ENCODE measurements at places on chromosomes 1 and 21. TPM values are rescaled to one million over a fixed set of nuclear protein-coding genes. Genes with fewer than 3 reads are reported as not detected.

- H3K27me3 ChIP-seq = no peaks in the 10 kb centered on the region
- peaks cover 11% of the 10 kb centered on the region for H3K4me1 ChIP-seq
- H3K4me3 ChIP-seq = no peak overlapping the region
- DNase-seq = no peak
- no peaks in the 10 kb centered on the region for H3K36me3 ChIP-seq
- H3K27ac ChIP-seq = no peak overlapping the region
Measured at GRCh38 chr1:15843826-15844572, 3.5 kb upstream of the SPEN start.

MAP10 gene
- total RNA-seq = 1.2 TPM

GRCh38 chr1:6180268-6180706 is at the start of gene CHD5:
Gene CHD5, minus strand, starts transcription at chr1:6180321. Its CDS starts 298 bp downstream, at chr1:6180023.
- peaks cover 11% of the 10 kb centered on the region for H3K36me3 ChIP-seq
- peak within 1 kb of the TSS; percentile 50 for H3K4me3 ChIP-seq
- peak within 1 kb of the TSS; percentile 62 for H3K27ac ChIP-seq
- H3K27me3 ChIP-seq = peaks cover 20% of the 10 kb centered on the region
- H3K4me1 ChIP-seq = peaks cover 51% of the 10 kb centered on the region

DNA sequence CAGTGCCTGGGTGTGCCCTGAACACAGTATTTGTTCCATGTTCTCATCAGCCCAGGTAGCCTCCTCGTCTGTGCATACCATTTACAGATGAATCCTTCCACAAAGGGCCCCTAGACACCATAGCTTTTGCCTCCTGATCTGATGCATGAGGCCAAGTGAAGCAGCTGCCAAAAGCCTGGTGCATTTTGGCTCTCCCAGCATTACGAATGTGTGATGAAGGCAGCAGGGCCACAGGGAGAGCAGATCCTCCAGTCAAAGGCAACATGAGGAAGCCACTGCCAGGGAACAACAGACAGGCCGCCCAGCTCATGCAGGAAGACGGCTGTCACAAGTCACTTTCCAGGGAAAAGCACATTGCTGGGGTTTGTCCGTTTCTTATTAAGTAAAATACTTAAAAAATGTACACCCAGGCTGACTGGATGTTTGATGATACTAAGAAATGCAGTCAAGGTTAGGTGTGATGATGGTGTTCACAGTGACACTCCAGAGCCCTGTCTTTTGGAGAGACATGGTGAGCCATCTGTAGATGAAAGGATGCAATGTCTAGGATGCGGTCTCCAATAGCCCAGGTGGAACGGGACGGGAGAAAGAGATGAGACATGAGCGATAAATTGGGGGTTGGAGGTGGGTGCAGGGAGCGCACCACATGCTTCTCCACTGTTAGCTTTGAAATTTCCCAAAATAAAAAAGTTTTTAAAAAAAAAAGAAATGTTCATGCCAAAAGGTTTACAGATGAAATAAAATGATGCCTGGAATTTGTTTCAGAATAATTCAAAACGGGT is 48.7 kb downstream of the NPHP4 start:
- H3K27ac ChIP-seq = no peak overlapping the region
- DNase-seq = no peak
- H3K4me3 ChIP-seq = no peak overlapping the region
- H3K36me3 ChIP-seq = no peaks in the 10 kb centered on the region

DNA sequence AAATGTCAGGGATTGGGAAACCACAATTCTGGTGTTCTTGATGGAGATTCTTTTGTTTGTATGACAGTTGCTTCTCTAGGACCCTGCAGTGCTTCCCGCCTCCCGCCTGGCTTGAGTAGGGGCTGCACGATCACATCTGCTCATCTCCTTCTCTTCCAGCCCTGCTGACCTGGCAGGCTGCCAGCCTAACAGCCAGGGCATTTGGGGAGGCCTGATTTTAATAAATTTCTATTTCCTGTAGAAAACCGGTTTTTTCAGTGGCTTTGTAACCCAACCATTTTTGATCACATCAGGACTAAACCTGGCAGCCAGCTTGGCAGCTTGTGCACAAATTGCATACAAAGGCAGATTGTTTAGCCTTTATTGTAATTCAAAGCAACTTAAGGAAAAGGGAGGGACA is 78.9 kb downstream of the UBE2U start:
- DNase-seq = no peak
- H3K36me3 ChIP-seq = no peaks in the 10 kb centered on the region
- H3K27me3 ChIP-seq = no peaks in the 10 kb centered on the region
- no peak overlapping the region for H3K4me3 ChIP-seq

GRCh38 chr1:44664730-44665370 is 9.4 kb downstream of the TMEM53 start:
- no peaks in the 10 kb centered on the region for H3K36me3 ChIP-seq
- no peaks in the 10 kb centered on the region for H3K27me3 ChIP-seq
- no peak overlapping the region for H3K27ac ChIP-seq
- no peak for DNase-seq

RRAGC gene
- 21.4 TPM for total RNA-seq

RSPH1 gene
- 0.78 TPM for total RNA-seq

DNA sequence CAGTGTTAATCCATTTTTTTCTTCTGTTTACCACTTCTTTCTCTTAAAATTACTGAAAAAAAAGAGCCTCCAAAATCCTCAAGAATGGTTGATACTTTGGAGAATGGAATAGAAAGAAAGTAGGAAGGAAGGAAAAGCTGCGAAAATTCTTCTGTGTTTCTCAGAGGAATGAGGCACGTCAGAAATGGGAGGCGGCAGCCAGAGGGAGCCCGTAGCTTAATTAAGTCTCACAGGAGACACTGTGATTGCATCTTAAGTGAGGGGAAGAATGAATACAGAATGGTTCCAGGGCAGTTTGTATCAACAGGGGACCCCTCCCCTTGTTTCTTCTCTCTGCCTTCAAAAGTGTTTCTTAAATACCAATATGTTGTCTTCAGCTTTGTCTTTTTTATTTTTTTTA is 1099.5 kb downstream of the PLA2G4A start:
- no peaks in the 10 kb centered on the region for H3K36me3 ChIP-seq
- no peaks in the 10 kb centered on the region for H3K4me1 ChIP-seq
- no peak overlapping the region for H3K4me3 ChIP-seq

- no peak overlapping the region for H3K4me3 ChIP-seq
- no peak for DNase-seq
- no peaks in the 10 kb centered on the region for H3K36me3 ChIP-seq
- no peak overlapping the region for H3K27ac ChIP-seq
Measured at GRCh38 chr1:101728029-101728428, 268.7 kb downstream of the OLFM3 start.

MAN1A2 gene
- total RNA-seq = 46.7 TPM

EPHB2 gene
- 1.5 TPM for total RNA-seq

GRCh38 chr1:247212627-247213617 is 41.1 kb upstream of the ZNF124 start:
- DNase-seq = no peak
- peaks cover 25% of the 10 kb centered on the region for H3K4me1 ChIP-seq
- no peak overlapping the region for H3K27ac ChIP-seq
- no peak overlapping the region for H3K4me3 ChIP-seq
- no peaks in the 10 kb centered on the region for H3K36me3 ChIP-seq
- H3K27me3 ChIP-seq = no peaks in the 10 kb centered on the region

DNA sequence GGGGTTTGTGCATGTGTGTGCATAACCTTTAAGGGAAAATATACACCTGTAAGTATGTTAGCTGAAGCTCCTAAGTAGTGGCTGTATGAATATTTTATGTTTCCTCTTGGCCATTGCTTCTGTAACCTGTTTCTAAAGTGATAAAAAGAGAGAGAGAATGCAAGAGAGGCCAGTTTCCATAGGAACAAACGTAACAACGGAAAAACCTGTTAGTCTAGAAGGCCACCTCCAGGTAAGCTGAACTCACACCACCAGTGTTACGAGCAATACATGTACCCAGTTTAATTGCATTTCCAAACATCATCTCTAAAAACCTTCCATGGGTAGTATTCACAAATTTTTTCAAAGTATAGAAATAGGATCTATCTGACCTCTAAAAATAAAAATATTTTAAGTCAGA is 63.1 kb downstream of the PLPPR4 start:
- H3K4me3 ChIP-seq = no peak overlapping the region
- no peaks in the 10 kb centered on the region for H3K36me3 ChIP-seq
- H3K4me1 ChIP-seq = no peaks in the 10 kb centered on the region
- H3K27ac ChIP-seq = no peak overlapping the region
- no peaks in the 10 kb centered on the region for H3K27me3 ChIP-seq

GRCh38 chr1:168437821-168438220 is 106.0 kb downstream of the XCL2 start:
- H3K4me1 ChIP-seq = peaks cover 17% of the 10 kb centered on the region
- no peak overlapping the region for H3K4me3 ChIP-seq
- H3K36me3 ChIP-seq = no peaks in the 10 kb centered on the region
- DNase-seq = peak; percentile 45

DNA sequence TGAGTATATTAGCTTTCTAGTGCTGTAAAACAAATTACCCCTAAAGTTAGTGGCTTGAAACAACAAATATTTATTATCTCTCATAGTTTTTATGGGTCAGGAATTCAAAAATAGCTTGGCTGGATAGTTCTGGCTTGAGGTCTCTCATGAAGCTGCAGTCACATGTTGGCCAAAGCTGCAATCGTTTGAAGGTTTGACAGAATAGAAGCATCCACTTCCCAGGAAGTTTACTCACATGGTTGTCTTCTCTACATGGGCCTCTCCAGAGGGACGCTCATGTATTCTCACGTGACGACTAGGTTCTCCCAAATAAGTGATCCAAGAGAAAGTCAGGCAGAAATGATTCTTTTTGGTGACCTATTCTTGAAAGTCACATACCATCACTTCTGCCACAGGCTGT is 99.1 kb downstream of the NIBAN1 start:
- no peaks in the 10 kb centered on the region for H3K36me3 ChIP-seq
- no peaks in the 10 kb centered on the region for H3K27me3 ChIP-seq
- H3K4me1 ChIP-seq = peaks cover 25% of the 10 kb centered on the region
- no peak overlapping the region for H3K4me3 ChIP-seq
- DNase-seq = no peak

GRCh38 chr1:90993245-90993644 is 28.6 kb downstream of the ZNF644 start:
- H3K27ac ChIP-seq = no peak overlapping the region
- no peaks in the 10 kb centered on the region for H3K36me3 ChIP-seq
- no peaks in the 10 kb centered on the region for H3K27me3 ChIP-seq
- H3K4me1 ChIP-seq = peaks cover 31% of the 10 kb centered on the region
- H3K4me3 ChIP-seq = no peak overlapping the region

KRTAP12-2 gene
- not detected for total RNA-seq

DNA sequence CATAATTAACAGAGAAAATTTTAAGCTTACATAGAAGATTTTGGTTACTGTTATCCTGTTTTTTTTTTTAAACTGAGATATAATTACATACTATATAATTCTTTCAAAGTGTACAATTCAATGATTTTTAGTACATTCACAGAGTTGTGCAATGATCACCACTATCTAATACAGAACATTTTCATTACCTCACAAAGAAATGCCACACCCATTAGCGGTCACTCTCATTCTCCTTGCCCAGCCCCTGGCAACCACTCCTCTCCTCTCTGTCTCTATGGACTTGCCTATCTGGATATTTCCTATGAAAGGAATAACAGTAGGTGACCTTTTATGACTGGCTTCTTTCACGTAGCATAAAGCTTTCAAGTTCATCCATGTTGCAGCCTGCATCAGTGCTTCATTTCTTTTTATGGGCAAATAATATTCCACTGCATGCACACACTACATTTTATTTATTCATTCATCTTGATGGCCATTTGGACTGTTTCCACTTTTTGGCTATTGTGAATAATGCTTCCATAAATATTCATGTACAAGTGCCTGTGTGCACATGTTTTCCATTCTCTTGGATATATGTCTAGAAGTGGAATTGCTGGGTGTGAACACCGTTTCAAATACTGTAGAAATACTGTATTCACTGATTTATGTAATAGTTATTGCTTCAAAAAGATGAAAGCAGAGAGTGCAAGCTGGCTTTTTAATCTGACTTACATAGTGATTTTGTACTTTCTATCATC is 26.5 kb downstream of the TAF5L start:
- no peak overlapping the region for H3K4me3 ChIP-seq
- DNase-seq = no peak
- H3K4me1 ChIP-seq = peaks cover 51% of the 10 kb centered on the region
- peak overlapping the region; percentile 84 for H3K27ac ChIP-seq
- H3K27me3 ChIP-seq = no peaks in the 10 kb centered on the region

DNA sequence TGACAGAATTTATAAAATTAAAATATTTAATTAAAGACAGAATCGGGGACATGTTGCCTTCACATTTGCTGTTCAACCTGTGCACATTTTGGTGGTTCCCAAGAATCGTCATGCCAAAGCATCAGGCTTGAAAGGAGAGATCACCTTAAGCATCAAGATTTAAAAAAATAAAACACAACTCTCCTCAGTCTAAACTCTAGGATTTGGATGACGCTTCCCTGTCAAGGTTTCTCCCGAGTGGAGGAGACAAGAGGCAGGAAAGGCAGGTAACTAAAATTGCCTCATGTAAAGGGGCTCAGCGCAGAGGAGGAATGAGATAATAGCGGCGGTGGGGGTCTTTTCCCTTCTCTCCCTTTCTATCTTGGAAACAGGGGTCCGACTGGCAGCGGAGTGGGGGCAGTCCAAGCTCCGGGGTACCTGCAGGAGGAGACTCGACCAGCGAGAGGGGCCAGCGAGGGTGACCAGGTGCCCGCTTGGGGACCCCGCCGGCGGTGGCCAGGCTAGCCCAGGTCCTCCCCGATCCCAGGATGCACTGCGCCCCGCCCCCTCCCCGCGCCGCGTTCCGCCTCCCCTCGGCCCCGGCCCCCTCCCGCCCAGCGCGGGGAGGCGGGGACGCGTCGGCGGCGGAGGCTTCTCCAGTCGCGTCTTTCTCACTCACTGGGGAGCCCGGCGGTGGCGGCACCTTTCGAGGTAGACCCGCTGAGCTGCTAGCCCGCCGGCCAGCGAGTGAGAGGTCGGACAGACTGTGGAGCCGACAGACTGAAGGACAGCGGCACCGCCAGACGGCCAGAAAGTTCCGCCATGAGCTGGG is at the start of gene FNBP1L:
Gene FNBP1L (plus strand): TSS at position 638 of the 811 bp plus-strand sequence. CDS start 164 bp downstream, at position 802.
- H3K36me3 ChIP-seq = no peaks in the 10 kb centered on the region
- no peak for DNase-seq
- H3K4me3 ChIP-seq = peak within 1 kb of the TSS; percentile 92
- H3K27ac ChIP-seq = peak within 1 kb of the TSS; percentile 84

- no peak overlapping the region for H3K4me3 ChIP-seq
- DNase-seq = no peak
- H3K36me3 ChIP-seq = peaks cover 18% of the 10 kb centered on the region
Measured at GRCh38 chr1:40422630-40423263, 27.5 kb upstream of the ZFP69B start.

- DNase-seq = no peak
- H3K27me3 ChIP-seq = no peaks in the 10 kb centered on the region
- H3K4me1 ChIP-seq = no peaks in the 10 kb centered on the region
- H3K27ac ChIP-seq = no peak overlapping the region
- no peak overlapping the region for H3K4me3 ChIP-seq
- H3K36me3 ChIP-seq = no peaks in the 10 kb centered on the region
Measured at GRCh38 chr1:49166031-49166430, 389.3 kb upstream of the BEND5 start.

IQGAP3 gene
- total RNA-seq = 0.06 TPM

FAM151A gene
- not detected for total RNA-seq

DNA sequence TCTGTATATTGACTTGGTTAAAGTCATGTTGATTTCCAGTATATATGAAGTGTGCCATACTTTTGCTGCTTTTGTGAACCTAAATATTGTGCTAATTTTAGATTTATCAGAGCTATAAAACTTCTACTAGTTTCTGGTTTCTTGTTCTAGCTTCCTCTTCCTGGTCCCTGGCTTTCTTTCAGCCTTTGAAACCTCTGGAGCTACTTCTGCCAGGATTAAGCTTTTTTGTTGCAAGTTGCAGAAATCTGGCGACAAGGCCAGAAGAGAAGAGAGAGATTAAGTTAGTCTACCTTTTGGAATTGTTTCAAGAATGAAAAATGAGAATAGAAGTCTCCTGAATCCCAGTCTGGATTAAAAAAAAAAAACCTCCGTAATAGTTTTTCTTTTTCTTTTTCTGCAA is 13.5 kb downstream of the RNF2 start:
- no peaks in the 10 kb centered on the region for H3K27me3 ChIP-seq
- no peak for DNase-seq
- H3K36me3 ChIP-seq = no peaks in the 10 kb centered on the region
- H3K4me3 ChIP-seq = no peak overlapping the region
- no peak overlapping the region for H3K27ac ChIP-seq
- H3K4me1 ChIP-seq = peaks cover 47% of the 10 kb centered on the region
